Inflammatory macrophage treated with lipopolysaccharide for 1 hour (primary cell): ENCODE measurements at places on chromosomes 5 and 9.

DNA sequence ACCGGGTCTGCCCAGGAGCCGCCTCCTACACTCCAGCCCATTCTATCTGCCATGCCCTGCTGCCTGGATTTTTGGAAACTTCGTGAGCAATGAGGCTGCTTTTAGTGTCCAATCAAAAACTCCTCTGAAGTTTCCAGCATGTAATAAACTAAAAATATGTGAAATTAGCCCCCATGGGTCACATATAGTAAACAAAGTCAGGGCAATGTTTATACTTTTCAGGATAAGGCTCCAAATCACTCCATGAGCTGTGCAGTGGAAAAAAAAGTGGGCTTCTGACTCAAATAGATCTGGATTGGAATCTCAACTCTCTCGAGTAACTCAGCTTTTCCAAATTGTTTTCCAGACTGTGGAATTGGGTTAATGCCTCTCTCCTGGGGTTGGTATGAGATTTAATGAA is 68.2 kb downstream of the PIK3R1 start:
- no peak for DNase-seq

DNA sequence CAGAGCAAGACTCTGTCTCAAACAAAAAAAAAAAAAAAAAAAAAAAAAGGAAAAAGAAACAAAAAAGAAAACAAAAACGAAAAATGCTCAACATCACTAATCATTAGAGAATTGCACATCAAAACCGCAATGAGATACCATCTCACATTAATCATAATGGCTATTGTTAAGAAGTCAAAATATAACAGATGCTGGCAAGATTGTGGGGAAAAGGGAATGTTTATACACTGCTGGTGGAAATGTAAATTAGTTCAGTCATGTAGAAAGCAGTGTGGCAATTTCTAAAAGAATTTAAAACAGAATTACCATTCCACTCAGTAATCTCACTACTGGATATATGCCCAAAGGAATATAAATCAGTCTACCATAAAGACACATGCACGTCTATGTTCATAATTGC is 50.4 kb upstream of the PRR16 start:
- DNase-seq: no peak

- no peak for DNase-seq
Observed at GRCh38 chr5:2685651-2686272, 65.7 kb downstream of the IRX2 start.

GRCh38 chr5:101942321-101942882 is 353.7 kb downstream of the SLCO4C1 start:
- peak; percentile 61 for DNase-seq

- DNase-seq: peak; percentile 87
Observed at GRCh38 chr5:67165526-67166459, 30.8 kb downstream of the CD180 start.

DNA sequence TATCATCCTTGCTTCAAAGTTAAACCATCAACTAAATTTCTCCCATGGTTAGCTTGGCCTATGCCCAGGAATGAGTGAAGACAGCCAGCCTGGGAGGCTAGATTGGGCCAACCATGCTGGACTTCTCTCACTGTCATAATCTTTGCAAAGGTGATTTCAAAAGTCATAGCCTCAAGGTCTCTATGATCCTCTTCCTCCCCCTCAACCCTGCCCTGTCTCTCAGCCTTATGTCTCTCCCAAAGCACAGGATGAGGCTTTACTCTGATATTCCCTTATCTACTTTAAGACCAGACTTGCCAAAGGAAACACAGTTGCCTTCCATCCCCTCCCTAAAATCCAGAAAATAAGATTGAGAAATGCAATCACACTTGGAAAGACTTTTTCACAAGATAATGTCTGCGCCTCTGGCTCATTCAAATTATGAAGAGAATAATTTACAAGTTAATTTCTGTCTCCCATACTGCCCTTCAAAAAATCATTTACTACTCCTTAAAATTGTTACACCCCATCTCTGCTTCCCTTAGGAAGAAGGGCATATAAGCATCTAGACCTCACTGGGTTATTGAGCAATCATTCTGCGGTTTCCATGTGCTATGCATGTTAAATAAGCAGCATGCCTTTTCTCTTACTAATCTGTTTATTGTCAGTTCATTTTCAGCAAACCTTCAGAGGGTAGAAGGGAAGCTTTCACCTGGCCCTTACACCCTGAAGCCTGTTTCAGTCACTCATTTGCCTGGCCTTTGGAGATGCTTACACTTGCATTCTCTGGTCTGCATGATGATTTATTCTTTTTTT is 113.8 kb upstream of the ANKRD55 start:
- DNase-seq: peak; percentile 53

- DNase-seq: no peak
Observed at GRCh38 chr5:5139336-5139776, 774 bp upstream of the ADAMTS16 start.

DNA sequence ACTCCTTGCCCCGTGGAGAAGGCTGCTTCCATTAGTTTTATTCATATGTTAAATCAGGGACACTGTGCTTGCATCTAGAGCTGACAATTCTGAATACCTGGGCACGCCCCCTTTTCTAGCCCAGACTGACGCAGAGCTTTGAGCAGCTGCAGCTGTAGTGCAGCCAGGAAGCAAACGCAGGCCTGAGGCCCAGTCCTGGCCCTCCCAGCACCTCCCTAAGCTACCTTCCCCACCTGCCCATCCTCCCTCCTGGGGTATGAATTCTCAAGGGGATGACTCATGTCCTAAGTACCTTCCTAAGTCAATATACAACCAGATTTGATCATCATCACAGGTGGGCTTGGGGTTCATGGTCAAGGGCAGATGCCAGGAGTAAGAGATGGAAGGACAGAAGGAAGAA is 3.5 kb downstream of the PHF19 start:
- no peak for DNase-seq

DNA sequence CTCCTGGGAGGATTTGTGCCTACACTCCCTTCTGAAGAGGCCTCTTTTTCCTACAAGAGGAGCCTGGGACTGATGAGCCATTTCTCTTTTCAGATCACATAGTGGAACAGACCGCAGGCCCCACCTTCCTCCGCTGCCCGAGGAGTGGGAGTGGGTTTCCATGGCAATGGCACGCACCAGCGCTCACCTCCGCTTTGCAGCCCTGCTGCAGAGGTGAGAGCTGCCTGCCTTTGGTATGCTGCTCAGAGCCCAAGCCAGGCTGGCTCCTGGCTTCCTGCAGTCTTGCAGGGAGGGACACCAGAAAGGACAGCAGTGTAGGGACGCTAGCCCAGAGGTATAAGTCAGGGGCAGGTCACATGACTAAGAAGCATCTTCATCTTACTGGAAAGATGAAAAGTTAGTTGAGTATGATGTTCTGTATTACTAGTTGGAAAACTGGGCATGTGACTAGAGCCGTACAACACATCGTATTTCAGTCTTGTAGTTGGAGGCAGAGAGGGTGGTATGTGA is 12.4 kb downstream of the PTTG1 start:
- DNase-seq: no peak

GRCh38 chr5:135350536-135350935 is 48.5 kb downstream of the MACROH2A1 start:
- DNase-seq: no peak

DNA sequence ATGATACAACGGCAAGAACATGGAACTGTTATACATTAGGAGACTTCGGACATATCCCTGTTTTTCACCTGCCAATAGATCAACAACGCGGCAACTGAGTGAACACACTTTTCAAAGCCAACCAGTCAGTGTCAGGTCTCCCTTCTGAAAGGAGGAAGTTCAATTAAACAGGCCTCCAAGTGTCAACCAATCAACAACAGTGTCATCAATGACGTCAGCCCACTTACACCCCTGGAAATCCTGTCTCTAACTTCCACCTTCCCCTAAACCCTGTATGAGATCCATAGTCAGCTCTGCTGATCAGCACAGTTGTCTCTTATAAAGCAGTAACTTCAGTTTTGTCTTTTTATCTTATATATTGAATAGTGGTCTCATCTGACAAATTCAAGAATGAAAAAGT is 36.6 kb downstream of the DMRT3 start:
- DNase-seq: peak; percentile 46

DNA sequence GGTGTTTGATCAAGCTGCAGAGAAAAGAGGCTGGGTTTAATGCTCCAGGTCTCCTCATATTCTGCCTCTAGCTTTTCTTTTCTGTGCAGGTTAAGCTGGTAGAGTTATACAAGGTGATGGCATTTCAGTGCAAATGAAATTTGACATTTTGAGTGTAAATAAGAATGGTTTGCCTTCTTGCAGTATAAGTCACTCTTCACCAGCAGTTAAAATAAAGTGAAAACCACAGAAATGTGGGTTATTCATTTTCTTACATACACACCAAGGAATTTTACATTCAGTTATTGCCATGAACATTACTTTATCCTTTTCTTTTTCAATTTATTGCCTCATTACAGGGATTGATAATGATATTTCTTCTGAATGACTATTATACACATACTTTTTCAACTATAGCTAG is 337.5 kb upstream of the PCSK5 start:
- no peak for DNase-seq

GRCh38 chr9:33106827-33107621 is 30.6 kb upstream of the SMU1 start:
- DNase-seq: no peak

- DNase-seq: no peak
Observed at GRCh38 chr5:164593982-164594381, 1088.6 kb downstream of the MAT2B start.

DNA sequence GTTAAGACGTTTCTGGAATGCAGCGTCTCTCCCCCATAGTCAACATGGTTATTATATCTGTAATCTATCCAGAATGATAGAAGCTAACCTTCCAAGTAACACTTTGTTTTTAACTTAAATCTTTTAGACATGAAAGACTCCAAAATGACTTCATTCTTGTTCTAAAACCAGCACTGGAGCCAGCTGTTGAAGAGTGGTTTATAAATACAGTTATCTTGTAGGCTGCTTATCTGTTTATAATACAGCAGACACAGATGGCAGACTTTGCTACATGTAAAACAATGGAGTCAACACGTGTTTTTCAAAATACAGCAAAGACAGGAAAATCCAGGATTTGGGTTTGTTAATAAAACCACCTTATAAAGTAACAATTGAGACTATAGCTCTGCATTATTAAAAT is 48.8 kb upstream of the RETREG1 start:
- DNase-seq: no peak

- DNase-seq: no peak
Observed at GRCh38 chr9:137797206-137798120, 80.1 kb upstream of the CACNA1B start.

GRCh38 chr9:137372693-137373610 is 50.0 kb downstream of the EXD3 start:
- no peak for DNase-seq

GRCh38 chr9:16335788-16336580 is 534.5 kb downstream of the BNC2 start:
- peak; percentile 63 for DNase-seq

GRCh38 chr5:181215997-181216989 is 6.8 kb upstream of the TRIM41 start:
- DNase-seq: peak; percentile 18

GRCh38 chr5:132500931-132501628 is 10.5 kb upstream of the IRF1 start:
- DNase-seq: peak; percentile 80

GRCh38 chr9:259405-260404 is 45.0 kb downstream of the DOCK8 start:
- no peak for DNase-seq

GRCh38 chr5:140338908-140339307 is 7.5 kb downstream of the HBEGF start:
- peak; percentile 55 for DNase-seq

DNA sequence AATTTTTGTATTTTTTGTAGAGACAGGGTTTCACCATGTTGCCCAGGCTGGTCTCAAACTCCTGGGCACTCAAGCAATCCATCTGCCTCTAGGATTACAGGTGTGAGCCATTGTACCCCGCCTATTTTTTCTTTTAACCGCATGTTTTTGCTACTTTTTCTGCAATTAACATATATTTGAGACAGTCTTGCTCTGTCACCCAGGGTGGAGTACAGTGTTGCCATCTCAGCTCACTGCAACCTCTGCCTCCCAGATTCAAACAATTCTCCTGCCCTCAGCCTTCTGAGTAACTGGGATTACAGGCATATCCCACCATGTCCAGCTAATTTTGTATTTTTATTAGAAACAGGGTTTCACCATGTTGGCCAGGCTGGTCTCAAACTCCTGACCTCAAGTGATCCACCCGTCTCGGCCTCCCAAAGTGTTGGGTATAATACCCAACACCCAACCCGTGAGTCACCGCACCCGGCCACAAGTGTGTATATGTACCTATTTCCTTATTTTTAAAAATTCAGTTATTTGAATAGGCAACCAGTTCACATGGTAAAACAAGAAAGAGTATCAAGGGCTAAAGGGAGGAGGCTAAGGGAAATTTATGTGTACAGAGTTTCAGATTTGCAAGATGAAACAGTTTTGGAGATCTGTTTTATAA is 13.3 kb downstream of the PHAX start:
- DNase-seq: no peak
